Tongue (tissue), 3 donors: ENCODE measurements at places on chromosomes 7 and 10. TPM values are rescaled to one million over a fixed set of nuclear protein-coding genes. Genes with fewer than 3 reads are reported as not detected.
A peak's percentile ranks its signal among the peaks of the same experiment; 100 is the strongest.

Gene ATP6V1F
- total RNA-seq = 71.5 TPM

Gene OPN1SW
- not detected for total RNA-seq

Gene GIMAP6
- total RNA-seq = 20.9 TPM

Gene GPC2
- 5.7 TPM for total RNA-seq

Gene TMEM229A
- not detected for total RNA-seq

DNA sequence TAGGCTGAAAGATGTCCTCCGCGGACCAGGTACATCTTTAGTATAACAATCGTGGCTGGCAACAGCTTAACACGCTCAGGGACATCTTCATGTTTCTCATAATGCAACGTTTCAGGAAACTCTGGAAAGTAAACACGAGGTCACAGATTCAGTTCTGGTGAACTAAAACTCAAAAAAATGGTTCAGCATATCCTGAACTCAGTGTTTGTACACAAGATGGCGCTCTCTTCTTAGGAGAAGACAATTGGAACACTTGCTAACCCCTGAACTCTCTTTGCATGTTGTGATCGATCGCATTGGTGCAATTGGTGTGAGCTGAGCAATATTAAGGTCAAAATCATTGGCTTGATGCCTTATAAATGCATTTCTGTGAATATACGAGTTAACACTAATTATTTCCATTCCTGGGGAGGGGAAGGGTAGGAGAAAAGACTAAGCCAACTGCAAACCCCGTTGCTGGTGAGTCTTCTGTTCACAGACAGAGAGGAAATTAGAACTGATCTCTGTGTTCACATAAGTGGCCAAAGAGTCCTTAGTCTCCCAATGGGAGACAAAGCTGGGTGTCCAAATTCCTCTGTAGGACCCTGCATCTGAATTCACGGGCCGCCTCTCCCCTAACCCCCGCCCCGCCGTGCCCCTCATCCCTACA is 52.6 kb upstream of the FAM180A start:
- DNase-seq = peak; percentile 83

DNA sequence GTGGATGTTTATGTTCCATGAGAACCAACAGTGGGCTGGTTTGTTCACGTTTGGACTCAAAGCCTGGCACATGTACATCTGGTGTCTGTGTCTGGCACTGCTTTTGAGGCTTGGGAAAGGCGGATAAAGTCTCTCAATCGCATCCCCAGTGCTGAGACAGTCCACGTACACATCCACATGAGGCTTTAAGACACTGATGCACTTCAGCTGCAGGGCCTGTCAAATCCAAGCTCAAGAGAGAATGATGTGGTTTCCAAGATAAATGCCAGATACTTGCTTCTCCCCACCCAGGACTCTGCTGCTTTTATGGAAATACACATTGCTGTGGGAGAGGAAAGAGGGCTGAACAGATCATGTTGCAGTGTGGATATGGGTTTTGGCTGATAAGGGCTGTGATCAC is 178.4 kb downstream of the ADARB2 start:
- peak; percentile 21 for DNase-seq

DNA sequence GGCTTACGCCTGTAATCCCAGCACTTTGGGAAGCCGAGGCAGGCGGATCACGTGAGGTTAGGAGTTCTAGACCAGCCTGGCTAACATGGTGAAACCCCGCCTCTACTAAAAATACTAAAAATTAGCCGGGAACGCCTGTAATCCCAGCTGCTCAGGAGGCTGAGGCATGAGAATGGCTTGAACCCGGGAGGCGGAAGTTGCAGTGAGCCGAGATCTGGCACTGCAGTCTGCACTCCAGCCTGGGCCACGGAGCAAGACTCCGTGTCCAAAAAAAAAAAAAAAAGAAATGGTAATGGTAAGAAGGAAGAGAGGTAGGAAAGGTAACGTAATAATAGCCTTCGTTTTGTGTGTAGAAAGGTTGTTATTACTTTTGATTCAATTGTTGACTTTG is 1.2 kb downstream of the HSPA14 start:
- DNase-seq = no peak

DNA sequence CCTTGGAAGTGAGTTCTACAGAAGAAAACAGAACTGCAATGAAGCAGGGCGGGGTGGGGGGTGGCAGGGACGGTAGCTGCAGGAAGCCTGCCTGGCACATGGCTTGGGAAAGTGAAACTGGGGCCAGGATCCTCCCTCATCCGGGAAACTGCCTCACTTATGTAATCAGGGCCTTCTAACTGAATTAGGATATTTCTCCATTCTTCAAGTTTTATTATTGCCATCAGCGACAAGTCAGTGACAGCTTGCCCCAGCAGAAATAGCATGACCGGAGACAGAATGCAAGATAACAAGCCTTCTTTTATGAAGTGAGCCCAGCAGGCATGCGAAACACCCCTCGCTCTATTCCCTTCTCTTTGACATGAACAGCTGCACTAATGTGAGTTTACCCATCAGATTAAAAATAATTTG is 77.5 kb upstream of the CACUL1 start:
- peak; percentile 87 for DNase-seq

- DNase-seq = no peak
These were observed 179.9 kb upstream of the NPVF start for GRCh38 chr7:25408012-25408687.

- DNase-seq = no peak
These were observed 60.4 kb downstream of the TCERG1L start for GRCh38 chr10:131251146-131251541.

DNA sequence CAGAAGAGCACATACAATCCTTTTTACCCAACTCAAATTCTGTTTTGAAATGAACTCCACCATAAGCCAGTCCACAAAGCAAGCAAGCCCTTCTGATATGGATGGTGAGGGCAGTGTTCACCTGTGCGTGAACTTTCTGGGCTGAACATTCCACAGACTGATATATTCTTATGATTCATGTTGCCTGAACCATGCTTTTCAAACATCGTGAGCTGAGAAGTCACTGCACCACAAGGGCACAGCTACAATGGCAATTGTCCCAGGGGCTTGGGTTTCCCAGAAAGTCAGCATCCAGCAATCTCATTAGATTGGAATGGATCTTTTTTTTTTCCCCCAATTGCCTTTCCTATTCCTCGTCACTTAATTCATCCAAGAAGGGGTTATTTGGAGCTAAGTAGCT is 86.9 kb upstream of the ZNF438 start:
- no peak for DNase-seq

DNA sequence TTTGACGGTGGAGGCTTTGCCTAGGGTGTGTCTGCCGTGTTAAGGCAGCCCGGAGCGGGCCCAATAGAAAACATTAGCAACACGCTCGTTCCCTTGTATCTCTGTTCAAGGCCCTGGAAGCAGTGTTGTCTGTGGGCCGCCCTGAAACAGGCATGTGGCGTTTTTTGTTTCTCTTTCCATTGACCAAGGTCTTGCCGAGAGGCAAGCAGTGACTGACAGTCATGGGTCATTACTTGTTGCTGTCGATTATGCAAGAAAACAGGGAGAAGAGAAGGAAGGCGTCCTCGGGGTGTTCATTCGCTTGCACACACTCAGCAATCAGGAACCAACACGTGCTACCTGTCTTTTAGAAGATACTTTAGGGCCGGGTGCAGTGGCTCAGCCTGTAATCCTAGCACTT is 92.5 kb downstream of the EZH2 start:
- DNase-seq = no peak

GRCh38 chr10:13139676-13140075 is 21.7 kb upstream of the MCM10 start:
- DNase-seq = peak; percentile 31

DNA sequence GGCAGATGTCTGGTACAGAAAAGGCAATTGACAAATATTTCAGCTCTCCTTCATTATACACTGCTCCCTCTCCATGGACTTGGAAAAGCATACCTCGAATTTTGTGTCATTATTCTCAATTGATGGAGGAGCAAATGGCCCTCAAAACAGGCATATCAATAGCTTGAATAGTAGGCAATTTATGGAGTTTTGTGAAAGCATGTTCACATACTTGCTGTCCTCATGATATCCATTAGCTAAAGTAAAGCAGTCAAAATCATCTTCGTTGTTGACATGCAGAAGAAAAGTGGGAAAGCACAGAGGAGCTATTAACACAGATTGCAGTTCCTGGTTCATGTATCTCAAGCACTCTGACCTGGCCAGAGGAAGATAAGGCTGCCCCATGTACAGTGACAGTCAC is 472.8 kb downstream of the CCSER2 start:
- no peak for DNase-seq

DNA sequence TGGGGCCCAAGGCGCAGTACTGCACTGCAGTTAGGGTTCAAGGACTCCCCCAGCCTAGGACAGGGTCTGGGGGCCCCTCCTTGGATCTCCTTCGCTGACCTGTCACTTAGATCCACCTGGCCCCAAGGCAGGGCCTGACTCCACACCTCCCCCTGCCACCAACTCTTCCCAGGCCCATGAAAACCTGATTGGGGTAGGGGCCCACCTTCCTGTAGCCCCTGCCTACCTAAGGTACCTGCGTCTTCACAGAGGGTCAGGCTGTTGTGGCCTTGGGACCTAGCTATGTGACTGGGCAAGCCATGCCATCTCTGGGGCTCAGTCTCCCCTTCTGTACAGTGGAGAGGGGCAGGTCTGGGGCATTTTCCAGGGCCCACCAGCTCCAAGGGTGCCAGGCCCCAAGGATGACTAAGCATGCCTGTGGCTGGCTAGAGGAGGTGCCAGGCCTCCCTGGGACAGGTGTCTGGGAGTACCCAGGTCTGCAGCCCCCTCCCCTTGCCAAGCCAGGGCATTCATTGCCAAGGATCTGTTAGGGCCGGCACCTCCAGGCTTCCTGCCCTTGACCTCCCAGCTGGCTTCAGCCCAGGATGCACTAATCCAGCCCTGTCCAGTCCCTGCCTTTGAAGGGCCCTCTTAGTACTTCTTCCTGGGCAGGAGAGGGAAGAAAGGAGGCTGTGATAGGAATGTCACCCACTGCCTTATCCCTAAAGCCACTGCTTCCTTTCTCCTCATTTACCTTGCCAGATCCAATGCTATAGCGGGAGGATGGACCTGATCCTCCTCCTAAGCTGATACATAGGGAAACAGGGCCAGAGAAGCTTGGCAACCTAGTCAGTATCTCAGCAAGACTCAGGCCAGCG is 1.3 kb downstream of the LIMK1 start:
- no peak for DNase-seq

DNA sequence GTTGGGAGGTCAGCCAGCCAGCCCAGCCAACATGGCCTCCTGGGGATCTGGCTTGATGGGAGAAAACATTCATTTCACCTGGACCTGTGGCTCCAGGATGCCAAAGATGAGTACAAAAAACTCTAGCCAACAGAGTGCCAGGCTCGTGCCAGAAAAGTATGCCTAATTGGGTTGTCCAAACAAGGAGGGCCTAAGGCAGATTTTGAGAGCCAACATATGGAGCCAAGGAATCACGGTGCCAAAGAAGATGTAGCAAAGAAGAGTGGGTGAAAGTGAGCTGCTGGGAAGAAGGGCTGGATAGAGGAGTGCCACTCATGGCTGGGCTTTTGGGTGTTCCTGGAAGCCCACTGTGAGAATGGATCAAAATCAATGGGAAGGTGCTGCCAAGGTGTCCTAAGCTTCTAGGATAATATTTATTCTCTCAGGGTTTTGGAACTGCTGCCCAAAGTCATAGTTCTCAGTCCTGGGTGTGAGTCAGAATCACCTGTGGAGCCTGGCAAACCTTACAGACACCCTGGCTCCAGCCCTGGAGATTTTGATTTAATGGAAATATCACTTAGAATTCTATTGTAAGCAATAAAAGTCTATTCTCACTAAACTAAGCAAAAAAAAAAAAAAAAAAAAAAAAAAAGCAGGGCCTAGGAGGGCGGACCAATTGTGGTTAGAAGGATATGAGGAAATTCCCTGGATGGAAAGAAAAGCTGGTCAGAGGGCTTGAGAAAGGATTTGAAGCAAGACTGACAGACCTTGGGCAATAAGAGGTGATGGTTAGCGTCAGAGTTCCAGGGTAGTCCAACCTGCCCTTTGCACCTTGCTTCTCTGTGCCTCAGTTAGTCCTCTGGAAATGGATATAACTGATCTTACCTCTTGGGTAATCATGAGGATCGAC is 182.2 kb upstream of the PRR15 start:
- no peak for DNase-seq
